ENCODE measurements at places on chromosomes 2 and 18. TPM values are rescaled to one million over a fixed set of nuclear protein-coding genes. Genes with fewer than 3 reads are reported as not detected.

GRCh38 chr2:30472326-30472725 is 25.3 kb downstream of the LCLAT1 start:
- peak overlapping the region; percentile 65 for H3K27ac ChIP-seq
- H3K4me1 ChIP-seq: peaks cover 47% of the 10 kb centered on the region
- no peak overlapping the region for H3K4me3 ChIP-seq
- H3K27me3 ChIP-seq: no peaks in the 10 kb centered on the region

GRCh38 chr2:10256031-10256514 is 46.6 kb upstream of the HPCAL1 start:
- H3K27ac ChIP-seq: no peak overlapping the region
- no peak overlapping the region for H3K4me3 ChIP-seq
- peaks cover 11% of the 10 kb centered on the region for H3K27me3 ChIP-seq
- peaks cover 9% of the 10 kb centered on the region for H3K36me3 ChIP-seq

NT5DC4 gene
- not detected for polyA plus RNA-seq

DNA sequence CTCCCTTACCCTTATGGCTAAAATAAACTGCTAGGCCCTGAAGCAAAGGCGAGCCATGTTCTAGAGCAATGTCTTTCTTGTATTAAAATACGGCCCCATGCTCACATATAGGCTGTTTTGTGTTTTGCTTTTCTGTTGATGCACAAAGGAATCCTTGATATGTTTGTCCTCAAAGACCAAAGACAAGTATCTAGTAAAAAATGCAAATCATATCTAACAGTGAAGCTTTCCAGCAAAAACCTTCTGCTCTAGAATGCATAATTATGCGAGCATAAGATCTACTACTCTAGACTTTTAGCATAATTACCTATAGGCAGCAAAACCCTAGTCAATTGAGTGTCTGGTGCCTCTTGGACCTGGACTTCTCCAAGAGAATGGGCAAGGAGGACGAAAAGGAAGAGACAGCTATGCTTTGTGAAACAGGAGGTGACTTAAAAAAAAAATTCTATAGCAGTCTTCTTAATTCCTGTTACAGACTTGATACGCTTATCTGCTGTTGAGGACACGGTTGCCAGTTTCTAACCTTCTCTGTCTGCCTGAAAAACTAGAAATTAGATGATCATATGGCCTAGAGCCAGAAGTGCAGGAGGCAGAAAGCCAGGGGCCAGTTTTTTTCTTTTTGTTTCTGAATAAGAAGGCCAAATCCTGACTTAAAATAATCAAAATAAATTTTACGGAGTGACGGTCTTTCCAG is 1.5 kb upstream of the AMMECR1L start:
- H3K4me3 ChIP-seq: peak overlapping the region; percentile 92
- H3K27ac ChIP-seq: peak overlapping the region; percentile 74
- peaks cover 29% of the 10 kb centered on the region for H3K4me1 ChIP-seq
- no peaks in the 10 kb centered on the region for H3K27me3 ChIP-seq
- no peak for DNase-seq
- H3K36me3 ChIP-seq: no peaks in the 10 kb centered on the region

DNA sequence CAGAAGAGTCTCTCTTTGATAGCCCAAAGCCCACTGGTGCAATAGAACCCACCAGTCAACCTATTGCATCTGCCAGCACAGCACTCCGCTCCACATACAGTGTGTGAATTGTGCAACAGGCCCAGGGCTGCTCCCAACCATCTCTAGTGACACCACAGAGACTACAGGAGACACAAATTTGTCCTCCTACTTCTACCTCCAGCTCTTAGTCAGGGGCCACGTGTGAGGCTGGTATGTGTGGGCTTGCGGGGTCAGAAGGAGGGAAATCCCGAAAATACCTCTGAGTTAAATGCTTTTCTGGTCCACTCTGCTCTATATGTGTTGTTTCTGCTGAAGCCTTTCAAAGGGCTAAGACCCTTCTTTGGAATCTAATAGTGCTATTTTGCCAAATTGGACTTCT is 18.0 kb downstream of the DGUOK start:
- no peak overlapping the region for H3K4me3 ChIP-seq
- H3K27ac ChIP-seq: no peak overlapping the region
- H3K36me3 ChIP-seq: peaks cover 4% of the 10 kb centered on the region
- H3K27me3 ChIP-seq: no peaks in the 10 kb centered on the region
- DNase-seq: no peak
- H3K4me1 ChIP-seq: peaks cover 53% of the 10 kb centered on the region

Measured in naive B cell (primary cell).